Stimulated activated CD8-positive, alpha-beta memory T cell treated with anti-CD3 and anti-CD28 coated beads, Interleukin-2, amount 100 ng/mL, for 1 hour (primary cell): ENCODE measurements at places on chromosomes 3 and 15.

DNA sequence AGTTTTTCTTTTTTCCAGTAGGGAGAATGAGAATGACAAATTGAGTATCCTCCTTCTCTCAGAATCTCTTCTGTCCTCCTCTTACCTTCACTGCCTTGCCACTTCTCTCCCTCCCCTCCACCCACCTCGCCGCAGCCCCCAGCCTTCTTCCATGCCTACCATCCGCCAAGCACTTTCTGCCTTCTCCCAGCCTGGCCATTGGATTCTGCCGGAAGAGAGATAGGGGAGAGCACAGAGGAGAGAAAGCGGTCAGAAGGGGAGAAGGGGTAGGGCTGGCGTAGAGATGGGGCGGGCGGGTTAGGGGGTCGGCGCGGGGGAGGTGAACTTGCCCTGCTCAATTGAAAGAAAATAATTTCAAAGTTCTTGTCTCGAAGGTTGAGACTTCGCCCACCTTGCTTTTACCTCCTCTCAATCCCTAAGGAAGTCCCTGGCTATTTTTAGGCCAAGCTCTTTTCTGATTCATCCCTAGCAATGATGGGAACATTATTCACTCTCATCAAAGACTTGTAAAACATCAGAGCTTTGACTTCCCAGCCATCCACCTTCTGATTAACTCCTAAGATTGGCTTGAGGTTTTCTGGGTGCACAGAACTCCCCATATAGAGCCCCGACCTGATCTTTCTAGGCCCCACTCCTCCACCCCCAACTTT, 811 bp downstream of the C3orf52 start:
- DNase-seq: no peak

DNA sequence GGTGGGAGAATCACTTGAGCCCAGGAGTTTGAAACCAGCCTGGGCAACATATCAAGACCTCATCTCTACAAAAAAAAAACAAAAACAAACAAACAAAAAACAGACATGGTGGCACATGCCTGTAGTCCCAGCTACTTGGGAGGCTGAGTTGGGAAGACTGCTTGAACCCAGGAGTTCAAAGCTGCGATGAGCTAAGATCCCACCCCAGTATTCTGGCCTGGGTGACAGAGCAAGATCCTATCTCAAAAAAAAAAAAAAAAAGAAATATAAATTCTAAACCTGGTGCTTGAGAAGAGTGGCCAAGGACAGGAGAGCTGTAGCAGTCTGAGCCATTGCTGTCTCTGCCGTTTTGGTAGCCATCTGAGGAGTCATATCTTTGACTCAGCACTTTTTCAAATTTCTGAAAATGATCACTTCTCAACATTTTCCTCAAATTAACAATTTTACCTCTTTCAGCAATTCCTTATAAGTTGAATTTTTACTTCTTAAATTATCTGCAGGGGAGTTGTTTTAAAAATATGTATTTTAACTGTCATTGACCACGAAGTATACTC, 3.6 kb upstream of the DENND4A start:
- DNase-seq: no peak

DNA sequence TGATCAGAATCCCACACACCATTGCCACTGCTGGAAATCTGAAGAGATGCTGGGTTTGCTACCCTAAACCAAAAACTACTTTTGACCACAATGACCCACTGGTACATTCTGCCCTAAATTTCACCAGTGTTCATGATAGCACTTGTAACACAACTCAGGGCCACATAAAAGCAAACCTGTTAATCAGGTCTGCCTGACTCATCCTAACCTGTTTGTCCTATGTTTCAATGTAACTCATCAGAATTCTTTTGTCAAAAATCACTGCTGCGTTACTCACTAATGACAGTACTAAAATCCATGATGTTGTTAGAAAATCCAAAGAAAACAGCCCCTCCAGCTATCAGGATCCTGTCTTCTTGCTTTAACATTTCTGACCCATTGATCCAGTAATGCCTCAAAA, 55.6 kb upstream of the XCR1 start:
- no peak for DNase-seq

DNA sequence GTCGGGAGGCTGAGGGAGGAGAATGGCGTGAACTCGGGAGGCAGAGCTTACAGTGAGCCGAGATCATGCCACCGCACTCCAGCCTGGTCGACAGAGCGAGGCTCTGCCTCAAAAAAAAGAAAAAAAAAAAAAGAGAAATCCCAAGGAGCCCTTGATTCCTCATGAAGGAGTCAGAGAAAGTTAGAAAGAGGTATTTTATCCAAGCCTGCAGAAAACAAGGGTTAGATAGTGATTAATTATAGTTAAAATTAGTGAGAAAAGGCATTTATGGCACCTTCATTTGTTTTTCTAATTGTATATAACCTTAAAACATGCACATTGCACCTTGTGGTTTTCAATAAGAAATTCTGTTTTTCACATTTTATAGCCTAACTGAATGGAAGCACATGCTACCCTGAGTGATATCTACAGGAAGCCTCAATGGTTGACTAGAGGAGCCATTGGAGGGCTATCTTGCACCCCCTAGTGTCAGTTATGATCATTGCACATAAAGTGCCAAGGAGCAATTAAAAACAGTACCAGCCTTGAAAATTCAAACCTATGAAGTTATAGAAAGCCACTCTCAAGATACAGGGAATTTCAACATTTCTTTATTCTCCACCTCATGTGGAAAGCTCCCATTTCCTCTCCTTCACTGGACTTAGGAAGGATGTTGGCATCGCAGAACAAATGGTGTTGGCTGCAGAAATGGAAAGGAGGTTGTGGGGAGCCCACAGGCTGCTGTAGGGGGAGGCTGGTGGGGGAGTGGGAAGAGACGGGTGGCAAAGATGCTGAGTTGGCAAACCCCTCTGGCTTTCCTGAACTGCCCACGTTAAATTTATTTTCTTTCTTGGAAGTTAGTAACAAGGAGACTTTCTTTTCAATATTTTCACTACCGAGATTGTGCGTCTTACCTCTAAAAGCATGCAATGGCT, 48.5 kb downstream of the ITGA11 start:
- DNase-seq: no peak

- DNase-seq: no peak
These were observed 11.4 kb upstream of the MEGF11 start for GRCh38 chr15:66264859-66265513.

GRCh38 chr15:31517711-31518110, 191.1 kb downstream of the KLF13 start:
- no peak for DNase-seq

- DNase-seq: no peak
These were observed 58.8 kb downstream of the SLCO2A1 start for GRCh38 chr3:133970916-133971315.

- DNase-seq: no peak
These were observed 1.4 kb upstream of the GRM2 start for GRCh38 chr3:51705276-51706020.

DNA sequence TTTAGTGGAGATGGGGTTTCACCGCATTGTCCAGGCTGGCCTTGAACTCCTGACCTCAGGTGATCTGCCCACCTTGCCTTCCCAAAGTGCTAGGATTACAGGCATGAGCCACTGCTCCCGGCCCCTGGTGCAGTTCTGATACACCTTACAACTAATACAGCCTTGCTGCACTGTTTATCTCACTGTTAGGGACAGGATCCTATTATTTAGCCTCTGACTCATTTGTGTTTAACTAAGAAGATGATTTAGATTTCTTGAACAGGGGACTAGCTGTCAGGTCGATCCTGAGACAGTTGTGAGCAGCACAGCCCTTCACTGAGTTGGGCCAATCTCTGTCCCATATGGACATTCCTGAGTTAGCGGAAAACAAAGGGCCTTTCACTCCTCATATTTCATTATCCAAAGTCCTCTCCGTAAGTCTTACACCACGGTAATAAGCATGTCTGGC, 19.2 kb downstream of the GYG1 start:
- DNase-seq: no peak

DNA sequence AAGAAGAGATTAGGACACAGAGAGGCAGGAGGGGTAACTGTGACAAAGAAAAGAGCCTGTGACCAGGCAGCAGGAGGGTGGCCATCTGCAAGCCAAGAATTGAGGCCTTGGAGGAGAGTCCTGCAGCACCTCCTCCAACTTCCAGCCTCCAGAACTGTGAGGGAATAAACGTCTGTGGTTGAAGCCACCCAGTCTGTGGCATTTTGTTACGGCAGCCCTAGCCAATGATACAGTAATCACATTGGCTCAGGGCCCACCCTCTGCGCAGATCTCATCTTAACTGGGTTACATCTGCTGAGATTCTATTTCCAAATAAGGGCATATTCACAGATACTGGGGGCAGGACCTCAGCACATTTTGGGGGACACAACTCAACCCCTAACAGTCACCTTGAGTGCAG, 11.3 kb downstream of the SELENOS start:
- DNase-seq: no peak

- no peak for DNase-seq
These were observed 523.2 kb upstream of the NAALADL2 start for GRCh38 chr3:174335910-174336309.

DNA sequence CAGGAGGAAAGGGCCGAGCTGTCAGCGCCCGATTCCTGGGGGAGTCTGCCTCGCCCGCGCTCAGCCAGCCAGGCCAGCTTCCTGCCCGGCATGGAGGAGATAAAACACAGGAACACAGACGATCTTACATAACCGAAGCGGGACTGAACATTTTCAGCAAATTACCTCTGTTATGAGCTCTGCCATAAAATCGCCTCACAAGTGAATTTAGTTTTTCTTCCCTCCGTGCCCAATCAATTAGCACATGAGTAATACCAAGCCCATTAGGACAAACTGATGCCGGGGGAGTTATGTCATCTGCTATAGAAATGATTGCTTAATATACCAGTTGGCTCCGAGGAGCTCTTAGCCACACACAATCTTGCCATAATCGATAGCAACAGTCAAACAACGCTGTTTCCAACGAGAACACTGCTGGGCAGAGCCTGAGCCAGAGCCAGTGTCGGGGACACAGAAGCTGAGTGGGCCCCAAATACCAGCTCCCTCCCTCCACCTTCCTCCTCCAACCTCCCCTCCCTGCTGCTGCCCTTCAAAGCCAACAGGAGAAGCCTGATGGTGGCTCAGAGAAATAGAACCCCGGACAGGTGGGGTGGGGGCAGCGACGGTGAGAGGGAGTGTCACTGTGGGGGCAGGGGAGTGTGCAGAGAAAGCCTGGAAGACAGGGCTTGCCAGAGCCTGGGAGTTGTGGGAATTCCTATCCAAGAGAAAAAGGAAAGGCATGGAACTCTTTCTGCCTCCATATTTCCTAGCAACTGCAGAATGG, 279.4 kb upstream of the TLE3 start:
- DNase-seq: no peak

DNA sequence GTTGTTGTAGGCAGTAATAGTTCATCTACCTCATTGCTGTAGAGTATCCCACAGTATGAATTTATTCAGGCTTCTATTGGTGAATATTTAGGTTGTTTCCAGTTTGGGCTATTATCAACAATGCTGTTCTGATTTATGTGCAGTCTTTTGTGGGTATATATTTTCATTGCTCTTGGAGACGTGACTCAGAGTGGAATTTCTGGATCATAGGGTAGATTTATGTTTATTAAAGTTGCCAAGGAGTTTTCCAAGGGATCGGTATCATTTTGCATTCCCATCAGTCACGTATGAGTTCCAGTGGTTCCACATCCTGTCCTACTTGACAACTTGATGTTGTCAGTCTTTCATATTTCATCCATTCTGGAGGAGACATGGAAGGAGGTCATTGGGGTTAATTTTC, 8.4 kb upstream of the HRH1 start:
- no peak for DNase-seq

- DNase-seq: no peak
These were observed 138.0 kb upstream of the SMAD3 start for GRCh38 chr15:66927201-66928077.

GRCh38 chr3:67564973-67565372, 89.4 kb downstream of the SUCLG2 start:
- DNase-seq: no peak

DNA sequence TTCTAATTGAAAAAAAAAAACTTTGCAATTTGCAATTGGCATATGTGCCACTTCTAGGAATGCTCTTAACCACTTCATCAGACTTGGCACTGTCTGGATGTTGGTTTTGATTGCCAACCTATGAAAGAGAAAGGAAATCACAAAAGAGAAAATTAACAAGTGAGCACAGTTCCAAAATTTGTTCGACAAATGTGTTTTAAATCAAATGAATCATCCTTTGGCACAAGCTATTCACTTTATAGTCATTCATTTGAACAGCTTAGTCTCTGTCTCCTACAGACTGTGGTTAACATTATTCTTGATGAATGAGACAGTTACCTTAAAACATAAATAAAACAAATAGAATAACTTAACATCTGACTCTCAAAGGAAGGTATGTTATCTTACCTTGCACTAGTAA, 265.0 kb downstream of the EPHA3 start:
- no peak for DNase-seq

DNA sequence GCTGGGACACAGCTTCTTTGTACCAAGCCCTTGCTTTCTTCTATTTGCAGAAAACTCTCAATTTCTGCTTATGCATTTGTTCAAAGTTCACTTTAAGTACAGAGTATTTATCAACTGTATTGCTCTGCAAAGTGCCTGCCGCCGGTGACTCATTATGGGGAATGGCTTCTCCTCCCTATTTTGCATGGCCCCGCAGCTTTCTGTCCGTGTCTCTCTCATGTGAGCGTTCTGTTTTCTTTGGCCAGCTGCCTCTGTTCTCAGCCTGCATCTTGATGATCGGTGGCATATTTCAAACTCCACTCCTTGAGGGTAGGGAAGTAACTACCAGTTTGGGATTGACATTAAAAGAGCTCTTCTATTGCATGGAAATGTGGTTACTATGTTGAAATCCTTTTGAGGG, 28.6 kb upstream of the ST8SIA2 start:
- DNase-seq: no peak

- DNase-seq: no peak
These were observed 20.2 kb downstream of the ATOSA start for GRCh38 chr15:52658955-52659354.

- DNase-seq: no peak
These were observed 2.6 kb downstream of the CLDN1 start for GRCh38 chr3:190319660-190320059.

- DNase-seq: no peak
These were observed 1242.5 kb upstream of the GBE1 start for GRCh38 chr3:83003917-83004316.

GRCh38 chr15:43449981-43450380, 43.0 kb downstream of the TP53BP1 start:
- no peak for DNase-seq

- DNase-seq: no peak
These were observed 3.7 kb upstream of the EFHB start for GRCh38 chr3:19937459-19938294.

DNA sequence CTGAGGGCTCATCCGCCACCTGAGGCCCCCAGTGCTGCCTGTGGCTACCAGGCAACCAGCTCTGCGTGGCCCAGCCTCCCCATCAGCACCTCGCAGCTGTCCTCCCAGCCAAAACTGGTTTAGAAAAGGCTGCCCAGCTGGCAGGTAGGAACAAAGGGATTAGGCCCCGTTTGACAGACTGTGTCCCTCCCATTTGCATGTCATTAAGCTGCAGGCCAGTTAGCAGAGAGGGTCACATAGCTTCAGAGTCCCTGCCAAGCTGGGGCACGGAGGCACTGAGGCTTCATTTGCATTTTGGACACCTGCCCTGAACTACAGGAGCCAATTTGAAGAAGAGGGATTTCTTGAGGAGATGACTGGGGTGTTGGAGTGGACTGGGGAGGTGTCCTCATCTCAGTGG, 177.9 kb downstream of the TLE3 start:
- no peak for DNase-seq
